Naive B cell (primary cell): ENCODE measurements at places on chromosomes 3 and 15. TPM values are rescaled to one million over a fixed set of nuclear protein-coding genes. Genes with fewer than 3 reads are reported as not detected.

ITIH1 gene
- 3.7 TPM for polyA plus RNA-seq

STARD9 gene
- 0.56 TPM for polyA plus RNA-seq

KLHL6 gene
- 13.8 TPM for polyA plus RNA-seq

CFAP100 gene
- not detected for polyA plus RNA-seq

DNA sequence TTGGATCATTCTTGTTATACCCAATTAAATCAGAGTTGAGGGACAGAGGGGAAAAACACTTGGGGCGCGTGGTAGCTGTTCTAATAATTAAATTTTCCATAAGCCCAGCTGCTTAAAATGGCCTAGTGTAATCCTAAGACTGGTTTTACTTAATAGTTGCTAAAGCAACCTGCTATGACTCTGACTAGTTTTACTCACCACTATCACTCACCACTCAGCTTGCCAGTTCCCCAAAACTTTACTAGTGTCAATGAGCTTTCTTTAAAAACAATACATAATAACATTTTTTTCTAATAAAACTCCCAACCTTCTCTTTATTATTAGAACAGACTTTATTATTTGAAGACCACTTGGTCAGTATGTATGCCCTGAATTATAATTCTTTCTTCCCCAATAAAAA, 49.6 kb downstream of the ECT2 start:
- no peaks in the 10 kb centered on the region for H3K36me3 ChIP-seq
- H3K27ac ChIP-seq = no peak overlapping the region
- no peaks in the 10 kb centered on the region for H3K27me3 ChIP-seq
- DNase-seq = no peak
- no peaks in the 10 kb centered on the region for H3K4me1 ChIP-seq

GRCh38 chr3:42839616-42840015, 30.4 kb downstream of the ACKR2 start:
- H3K36me3 ChIP-seq = no peaks in the 10 kb centered on the region
- no peaks in the 10 kb centered on the region for H3K27me3 ChIP-seq
- peak overlapping the region; percentile 31 for H3K27ac ChIP-seq
- H3K4me3 ChIP-seq = no peak overlapping the region
- H3K4me1 ChIP-seq = peaks cover 19% of the 10 kb centered on the region
- DNase-seq = peak; percentile 55

GRCh38 chr3:18585004-18585968, 160.1 kb upstream of the SATB1 start:
- H3K4me3 ChIP-seq = no peak overlapping the region
- H3K27ac ChIP-seq = no peak overlapping the region
- peaks cover 7% of the 10 kb centered on the region for H3K36me3 ChIP-seq
- DNase-seq = no peak
- no peaks in the 10 kb centered on the region for H3K4me1 ChIP-seq

- H3K4me3 ChIP-seq = no peak overlapping the region
- H3K27ac ChIP-seq = no peak overlapping the region
- no peaks in the 10 kb centered on the region for H3K4me1 ChIP-seq
- no peaks in the 10 kb centered on the region for H3K36me3 ChIP-seq
- no peaks in the 10 kb centered on the region for H3K27me3 ChIP-seq
- no peak for DNase-seq
Observed at GRCh38 chr3:141276398-141276797, 44.8 kb downstream of the PXYLP1 start.

GRCh38 chr3:71045917-71046282, 537.6 kb downstream of the FOXP1 start:
- peak; percentile 53 for DNase-seq
- H3K4me3 ChIP-seq = peak overlapping the region; percentile 68
- peaks cover 35% of the 10 kb centered on the region for H3K36me3 ChIP-seq
- H3K4me1 ChIP-seq = peaks cover 75% of the 10 kb centered on the region
- peak overlapping the region; percentile 94 for H3K27ac ChIP-seq
- no peaks in the 10 kb centered on the region for H3K27me3 ChIP-seq

GRCh38 chr3:87161013-87161412, 66.1 kb upstream of the CHMP2B start:
- no peak overlapping the region for H3K4me3 ChIP-seq
- H3K27me3 ChIP-seq = peaks cover 4% of the 10 kb centered on the region
- no peaks in the 10 kb centered on the region for H3K36me3 ChIP-seq
- H3K4me1 ChIP-seq = no peaks in the 10 kb centered on the region

GRCh38 chr3:120767106-120767505, 24.6 kb downstream of the GTF2E1 start:
- peaks cover 23% of the 10 kb centered on the region for H3K4me1 ChIP-seq
- no peak for DNase-seq
- no peak overlapping the region for H3K4me3 ChIP-seq
- H3K27me3 ChIP-seq = no peaks in the 10 kb centered on the region
- H3K27ac ChIP-seq = no peak overlapping the region

DNA sequence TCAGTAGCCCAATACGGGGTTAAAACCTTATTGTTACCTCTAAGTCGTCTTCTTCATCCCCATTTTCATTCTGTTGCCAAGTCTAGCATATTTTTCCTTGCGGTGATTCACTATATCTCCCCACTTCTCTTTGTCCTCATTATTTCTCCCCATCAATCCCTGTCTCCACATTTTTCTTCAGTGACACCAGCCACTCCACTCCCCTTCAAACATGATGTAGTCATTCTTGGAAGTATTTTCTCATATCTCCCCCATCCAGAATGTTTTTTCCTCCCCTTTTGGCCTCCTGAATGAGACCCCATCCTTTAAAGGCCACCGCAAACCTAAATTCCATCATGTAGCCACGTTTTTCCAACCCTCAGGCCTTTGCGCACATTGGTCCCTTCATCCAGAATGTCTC, 105.9 kb downstream of the TOP2B start:
- no peak for DNase-seq
- H3K36me3 ChIP-seq = no peaks in the 10 kb centered on the region
- no peaks in the 10 kb centered on the region for H3K27me3 ChIP-seq
- no peaks in the 10 kb centered on the region for H3K4me1 ChIP-seq

- peaks cover 26% of the 10 kb centered on the region for H3K27me3 ChIP-seq
- H3K36me3 ChIP-seq = no peaks in the 10 kb centered on the region
- no peak overlapping the region for H3K4me3 ChIP-seq
Observed at GRCh38 chr3:115638991-115639390, 15.7 kb downstream of the GAP43 start.
